ENCODE measurements at places on chromosomes 4 and X.

GRCh38 chr4:174005422-174005821 is 278.0 kb downstream of the FBXO8 start:
- DNase-seq: no peak

- no peak for DNase-seq
Measured at GRCh38 chrX:41025926-41026701, 59.1 kb upstream of the USP9X start.

- DNase-seq: peak; percentile 66
Measured at GRCh38 chr4:114512595-114513295, 85.9 kb upstream of the UGT8 start.

DNA sequence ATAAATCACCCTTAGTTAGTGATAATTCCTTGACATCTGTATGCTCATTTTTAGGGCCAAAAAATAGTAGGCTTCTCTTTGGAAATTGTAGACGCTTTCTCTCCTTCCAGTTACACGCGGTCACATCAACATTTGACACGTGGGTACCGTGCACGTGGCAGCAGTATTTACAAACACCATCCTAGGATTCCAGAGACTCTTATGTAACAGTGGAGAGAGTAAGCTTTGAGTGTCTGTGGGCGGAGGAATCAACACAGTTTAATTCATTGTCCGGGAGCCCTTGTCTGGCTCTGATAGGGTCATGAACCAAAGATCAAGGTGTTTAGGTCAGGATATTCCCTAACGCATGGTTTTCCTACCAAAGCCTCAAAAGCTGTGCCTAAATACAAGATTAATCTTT is 12.2 kb downstream of the TET2 start:
- DNase-seq: peak; percentile 61

GRCh38 chr4:85722807-85723206 is 247.9 kb downstream of the ARHGAP24 start:
- no peak for DNase-seq

- DNase-seq: no peak
Measured at GRCh38 chr4:7361280-7361895, 73.3 kb downstream of the PSAPL1 start.

- peak; percentile 4 for DNase-seq
Measured at GRCh38 chr4:30903502-30904214, 183.5 kb downstream of the PCDH7 start.

All from renal cortical epithelial cell (primary cell).